ENCODE measurements at places on chromosomes 12 and 14.

DNA sequence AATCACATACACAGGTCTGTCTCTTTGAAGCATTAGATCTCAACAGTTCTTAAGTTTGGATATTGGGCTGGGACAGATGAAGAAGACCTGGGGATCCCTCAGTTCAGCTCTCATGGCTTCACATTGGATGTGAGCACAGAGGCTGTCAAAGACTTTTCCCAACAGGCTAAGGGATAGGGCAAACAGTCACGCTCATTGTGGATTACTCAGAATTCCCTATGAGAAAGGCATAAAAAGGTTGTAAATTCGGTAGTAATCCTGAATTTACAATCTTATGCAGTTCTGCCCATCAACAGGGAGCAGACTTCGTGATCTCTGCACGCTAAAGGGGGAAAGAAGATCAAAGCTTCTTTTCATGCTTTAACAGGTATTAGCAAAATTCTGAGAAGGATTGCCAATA lies 448.4 kb downstream of the DAD1 start:
- DNase-seq = no peak

- no peak for DNase-seq
Observed at GRCh38 chr12:104219908-104220404, 4.4 kb downstream of the TXNRD1 start.

DNA sequence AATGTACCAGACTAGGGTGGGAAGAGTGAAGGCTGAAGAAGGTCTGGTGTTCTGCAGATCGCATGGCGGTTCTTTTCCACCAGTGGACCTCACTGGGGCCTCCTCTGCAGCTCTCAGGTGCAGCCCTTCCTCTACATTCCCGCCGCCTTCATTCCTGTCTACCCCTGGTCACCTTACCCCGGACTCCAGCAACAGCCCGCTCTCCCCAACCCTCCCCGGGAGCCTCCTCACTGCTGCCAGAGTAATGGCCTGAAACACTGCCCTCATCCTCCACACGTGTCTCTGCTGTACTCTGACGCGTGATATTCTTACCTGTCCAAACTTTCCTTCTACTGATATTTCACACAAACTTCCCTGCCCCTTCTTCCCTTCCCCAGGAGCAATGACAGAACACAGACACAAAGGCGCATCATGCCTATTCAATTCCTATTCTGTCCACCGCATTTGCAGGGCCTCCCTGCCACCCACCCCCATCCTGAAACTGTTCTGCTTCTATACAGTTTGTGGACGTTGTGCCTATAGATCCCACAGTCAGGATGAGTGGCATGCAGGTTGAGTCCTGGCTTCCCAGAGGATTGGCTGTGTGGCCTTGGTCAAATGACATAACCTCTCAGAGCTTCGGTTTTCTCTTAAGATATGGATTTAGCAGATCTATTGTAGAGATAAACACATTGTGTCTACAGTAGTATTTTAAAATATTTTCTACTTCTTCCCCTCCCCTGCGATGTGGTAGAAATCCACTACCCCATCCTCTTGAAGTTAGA lies 1.7 kb upstream of the NUAK1 start:
- no peak for DNase-seq

DNA sequence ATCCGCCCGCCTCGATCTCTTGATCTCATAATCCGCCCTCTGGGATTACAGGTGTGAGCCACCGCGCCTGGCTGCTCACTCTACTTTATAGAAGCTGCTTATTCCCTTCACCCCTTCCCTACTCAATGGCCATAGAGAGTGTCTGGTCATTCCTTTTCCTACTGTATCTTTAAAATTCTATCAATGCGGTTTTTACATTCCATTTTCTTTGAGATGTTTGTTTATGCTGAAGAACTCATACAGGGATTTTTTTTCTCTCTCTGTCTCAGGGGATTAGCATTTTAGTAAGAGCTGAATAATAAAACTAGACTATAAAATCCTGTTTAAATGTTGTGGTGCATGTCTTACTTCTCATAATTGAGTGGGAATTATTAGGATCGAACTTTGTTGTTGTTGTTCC lies 218.6 kb upstream of the FOXN3 start:
- DNase-seq = no peak

- no peak for DNase-seq
Observed at GRCh38 chr14:58078471-58078870, 73.5 kb downstream of the ARMH4 start.

DNA sequence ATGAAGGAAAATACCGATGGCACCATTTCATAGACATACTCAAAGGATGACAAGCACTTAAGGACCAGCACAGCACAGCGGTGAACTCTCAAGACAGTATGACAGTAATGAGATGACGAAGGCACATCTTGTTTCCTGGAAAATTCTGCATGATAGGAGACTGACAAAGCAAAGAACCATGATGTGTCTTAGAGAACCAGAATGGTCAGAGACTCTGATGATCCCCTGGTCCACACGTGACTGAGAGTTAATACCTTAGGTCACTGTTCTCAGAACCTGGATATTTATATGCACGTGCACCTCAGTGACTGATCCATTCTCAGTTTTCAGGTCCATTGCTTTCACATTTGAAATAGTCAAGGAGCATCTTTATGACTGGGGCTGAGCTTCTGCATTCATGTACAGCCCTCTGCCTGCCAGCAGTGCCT lies 35.3 kb downstream of the PROX2 start:
- DNase-seq = no peak

DNA sequence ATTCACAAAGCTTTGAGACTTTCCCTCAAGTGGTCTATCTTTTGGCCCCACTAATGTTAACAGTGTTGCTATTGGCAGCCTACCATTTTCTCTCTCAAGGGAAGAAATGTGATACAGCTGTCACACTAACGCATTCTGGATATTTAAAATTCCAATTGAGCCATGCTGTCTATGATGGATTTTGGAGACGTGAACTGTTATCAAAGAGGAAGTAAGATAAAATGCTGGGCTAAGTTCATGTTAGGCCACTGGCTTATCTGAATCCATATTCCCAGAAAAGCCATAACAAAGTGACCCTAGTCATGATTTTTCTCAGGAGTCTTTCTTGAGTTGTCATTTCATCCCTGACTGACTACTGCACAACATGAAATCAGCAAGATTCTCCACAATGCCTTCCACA lies 200.2 kb downstream of the PHLDA1 start:
- no peak for DNase-seq

- DNase-seq = no peak
Observed at GRCh38 chr12:12786351-12786705, 869 bp downstream of the APOLD1 start.

- no peak for DNase-seq
Observed at GRCh38 chr12:45933504-45933903, 56.9 kb downstream of the SCAF11 start.

DNA sequence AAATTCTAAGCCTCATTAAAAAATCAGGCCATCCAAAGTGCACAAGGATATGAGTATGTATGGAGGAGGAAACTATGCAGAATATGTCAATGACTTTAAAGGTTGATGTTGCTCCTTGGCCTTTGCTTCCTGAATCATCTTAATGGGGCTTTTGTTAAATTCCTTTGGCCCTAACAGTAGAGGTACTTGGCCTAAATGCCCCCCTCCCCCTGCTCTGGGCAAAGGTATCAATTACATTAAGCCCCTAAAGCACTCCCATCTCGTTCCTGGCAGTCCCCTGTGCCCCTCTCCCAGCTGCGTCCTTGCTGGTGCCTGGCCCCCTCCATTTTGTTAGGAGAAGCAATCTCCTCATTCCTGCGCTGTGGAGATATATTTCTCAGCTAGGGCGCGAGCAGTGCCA lies 4.8 kb downstream of the COPZ1 start:
- DNase-seq = no peak

- no peak for DNase-seq
Observed at GRCh38 chr12:103422328-103422727, 73.4 kb downstream of the C12orf42 start.

DNA sequence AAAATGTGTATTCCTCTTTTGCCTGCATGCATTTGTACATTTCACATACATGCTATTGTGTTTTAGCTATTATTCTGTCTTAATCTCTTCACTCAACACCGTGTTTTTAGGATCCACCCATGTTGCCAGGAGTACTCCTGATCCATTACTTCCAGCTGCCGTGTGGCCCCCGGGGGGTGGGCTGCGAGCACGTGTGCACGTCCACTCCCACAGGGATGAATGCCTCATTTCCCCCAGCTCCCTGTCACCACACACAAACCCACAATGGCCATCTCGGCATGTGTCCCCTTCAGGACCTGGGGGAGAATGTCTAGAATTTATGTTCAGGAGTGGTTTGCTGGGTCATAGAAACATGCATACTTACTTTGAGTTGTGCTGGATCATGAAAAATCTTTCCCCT lies 62.7 kb upstream of the ACTN1 start:
- no peak for DNase-seq

DNA sequence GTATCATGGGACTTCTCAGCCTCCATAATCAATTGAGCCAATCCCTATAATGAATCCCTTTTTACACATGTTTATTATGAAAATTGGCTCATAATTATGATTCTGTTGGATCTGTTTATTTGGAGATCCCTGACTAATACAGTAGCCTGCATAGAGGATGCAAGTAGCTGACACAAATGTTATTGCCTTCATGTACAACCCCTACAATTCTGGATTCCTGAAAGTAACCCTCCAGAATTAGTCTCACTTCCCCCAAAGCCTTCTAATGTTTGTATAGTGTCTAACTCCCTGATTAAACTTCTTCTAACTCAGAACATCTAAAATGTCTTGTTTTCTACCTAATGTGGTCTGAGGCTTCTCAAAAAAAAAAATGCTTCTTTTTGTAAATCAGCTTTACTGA lies 6.6 kb upstream of the SMIM10L1 start:
- DNase-seq = no peak

GRCh38 chr12:53924521-53925405 lies 13.9 kb upstream of the HOXC13 start:
- DNase-seq = no peak
